ENCODE measurements at places on chromosomes 11 and 22.

- DNase-seq: no peak
Measured at GRCh38 chr11:130703489-130704190, 212.6 kb downstream of the SNX19 start.

DNA sequence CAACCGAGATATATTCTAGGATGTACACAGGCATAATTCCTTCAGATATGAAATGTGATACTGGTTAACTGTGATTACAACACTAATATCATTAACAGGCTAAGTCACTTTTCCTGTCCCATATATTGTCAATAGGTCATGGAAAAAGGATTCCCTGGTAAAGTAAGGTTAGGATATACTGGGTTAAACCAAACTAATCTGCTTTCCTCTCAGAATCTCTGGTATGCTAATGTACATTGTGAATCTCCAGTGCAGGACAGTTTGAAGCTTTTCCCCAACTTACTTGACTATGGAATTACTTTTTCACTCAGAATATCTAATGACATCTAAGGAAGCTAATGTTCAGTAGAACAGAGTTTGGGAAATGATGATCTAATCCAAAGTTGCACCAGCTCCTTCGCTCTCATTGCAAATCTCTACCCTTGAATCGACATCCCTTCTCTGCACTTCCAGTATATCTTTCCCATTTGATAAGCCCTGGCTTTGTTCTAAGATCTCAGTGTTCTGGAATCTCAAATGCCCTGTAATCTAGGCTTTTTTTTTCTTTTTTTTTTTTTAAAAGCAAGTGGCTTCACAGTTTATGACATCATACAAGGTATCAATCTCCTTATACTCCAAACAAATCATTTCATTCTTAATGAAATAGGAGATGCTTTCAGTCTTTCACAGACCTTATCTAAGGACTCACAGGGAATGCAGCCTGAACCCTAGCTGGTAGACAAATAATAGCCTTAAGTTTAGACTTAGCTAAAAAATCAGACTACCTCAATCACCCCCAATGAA lies 43.8 kb downstream of the COPB1 start:
- no peak for DNase-seq

- no peak for DNase-seq
Measured at GRCh38 chr22:49398115-49398514, 429.6 kb downstream of the BRD1 start.

DNA sequence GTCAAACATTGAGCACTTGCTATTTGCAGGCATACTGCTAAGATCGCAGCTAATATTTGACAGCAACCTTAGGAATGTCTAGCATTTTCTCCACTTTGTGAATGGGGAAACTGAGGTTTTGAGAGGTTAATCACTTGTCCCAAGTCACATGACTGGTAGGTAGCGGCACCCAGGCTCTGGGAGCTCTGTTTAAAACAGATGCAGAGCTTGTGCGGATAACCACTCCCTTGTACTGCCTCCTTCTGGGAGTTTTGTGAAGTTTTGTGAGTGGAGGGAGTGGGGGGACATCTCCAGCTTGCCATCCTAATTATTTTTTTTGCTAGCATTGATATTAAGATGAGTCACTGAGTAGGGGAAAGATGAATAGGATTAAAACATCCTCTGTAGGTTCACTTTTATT lies 134.7 kb downstream of the GRIK4 start:
- no peak for DNase-seq

GRCh38 chr11:113465786-113466185 lies 9.4 kb downstream of the DRD2 start:
- DNase-seq: no peak

GRCh38 chr22:44437216-44438055 lies 60.6 kb downstream of the RTL6 start:
- DNase-seq: no peak

- DNase-seq: no peak
Measured at GRCh38 chr22:20624161-20624616, 116.8 kb downstream of the MED15 start.

GRCh38 chr11:2579315-2580060 lies 120.3 kb downstream of the KCNQ1OT1 start:
- peak; percentile 44 for DNase-seq

GRCh38 chr22:23691748-23692423 lies 1.1 kb downstream of the RGL4 start:
- no peak for DNase-seq

DNA sequence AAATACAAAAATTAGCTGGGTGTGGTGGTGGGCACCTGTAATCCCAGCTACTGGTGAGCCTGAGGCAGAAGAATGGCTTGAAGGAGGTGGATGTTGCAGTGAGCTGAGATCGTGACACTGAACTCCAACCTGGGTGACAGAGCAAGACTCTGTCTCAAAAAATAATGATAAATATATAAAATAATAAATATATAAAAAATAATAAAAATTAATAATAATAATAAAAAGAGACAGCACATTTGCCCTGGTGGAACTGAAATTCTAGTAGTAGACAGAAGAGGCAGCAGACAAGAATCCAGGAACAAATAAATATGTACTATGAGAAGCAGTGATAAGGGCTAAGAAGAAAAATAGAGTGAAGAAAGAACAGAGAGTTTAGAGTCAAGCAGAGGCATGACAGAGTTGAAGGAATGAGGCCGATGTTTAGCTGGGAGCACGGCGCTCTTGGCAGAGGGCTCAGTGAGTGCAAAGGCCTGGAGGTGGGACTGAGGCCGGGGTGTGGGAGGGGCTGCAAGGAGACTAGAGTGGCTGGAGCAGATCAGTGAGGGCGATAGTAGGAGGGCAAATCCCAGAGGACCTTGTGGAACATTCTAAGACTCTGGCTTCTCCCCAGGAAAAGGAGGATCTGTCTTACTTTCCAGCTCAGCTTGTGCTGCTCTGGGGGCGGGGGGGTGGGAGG lies 410.3 kb downstream of the MN1 start:
- no peak for DNase-seq

- DNase-seq: no peak
Measured at GRCh38 chr22:48494968-48495750, 1332.5 kb downstream of the BRD1 start.

DNA sequence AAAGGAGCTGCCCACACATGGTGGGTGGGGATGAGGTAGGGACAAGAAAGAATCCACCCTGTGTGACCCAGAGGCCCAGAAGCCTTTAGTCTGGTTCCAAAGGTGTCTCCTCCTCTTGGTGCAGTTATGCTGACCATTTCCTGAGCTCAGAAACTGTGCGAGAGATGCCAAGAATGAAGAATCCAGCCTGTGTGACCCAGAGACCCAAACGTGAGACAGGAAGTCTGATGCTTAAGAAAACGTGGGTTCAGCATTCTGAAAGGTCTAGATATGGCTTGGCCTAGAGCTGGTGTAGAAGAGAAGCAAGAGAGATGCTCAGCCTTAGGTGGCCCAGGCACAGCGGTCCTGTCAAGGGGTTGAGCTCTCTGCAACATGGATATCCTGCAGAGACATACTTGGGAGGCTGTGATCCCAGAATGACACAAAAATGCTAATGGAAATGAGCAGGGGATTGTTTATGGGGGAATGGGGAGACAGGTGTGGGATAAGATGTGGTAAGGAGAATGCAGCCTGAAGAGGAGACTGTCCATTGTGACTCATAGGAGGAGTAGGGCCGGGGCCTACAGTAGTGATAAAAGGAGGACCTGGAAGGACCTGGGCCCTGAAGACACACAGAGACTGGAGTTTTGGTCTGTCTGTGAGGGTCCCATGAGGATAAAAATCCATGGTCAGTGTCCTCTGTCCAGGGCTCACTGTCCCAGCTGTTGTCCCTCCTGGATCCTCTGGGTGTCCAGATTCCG lies 79.0 kb downstream of the ZNF280B start:
- DNase-seq: no peak

GRCh38 chr11:94141511-94142307 lies 13.1 kb downstream of the PANX1 start:
- DNase-seq: no peak

- no peak for DNase-seq
Measured at GRCh38 chr11:47348859-47349258, 3.6 kb downstream of the MYBPC3 start.

DNA sequence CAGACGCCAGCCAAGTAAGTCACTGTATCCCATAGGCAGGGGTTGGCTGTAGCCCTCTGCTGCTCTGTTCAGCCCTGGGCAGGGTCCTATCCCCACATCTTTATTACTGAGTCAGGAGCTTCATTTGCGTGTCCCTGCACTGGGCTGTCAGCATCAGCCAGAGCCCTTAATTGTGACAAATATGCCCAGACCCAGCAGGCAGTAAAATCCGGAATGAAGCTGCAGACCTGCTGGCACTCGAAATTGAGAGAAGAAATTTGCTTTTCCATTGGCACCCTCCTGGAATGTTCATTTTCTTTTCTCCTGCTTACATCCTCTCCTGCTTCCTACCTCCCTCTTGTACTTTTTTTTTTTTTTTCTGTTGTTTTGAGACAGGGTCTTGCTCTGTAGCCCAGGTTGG lies 43.8 kb downstream of the CEP164 start:
- DNase-seq: no peak

DNA sequence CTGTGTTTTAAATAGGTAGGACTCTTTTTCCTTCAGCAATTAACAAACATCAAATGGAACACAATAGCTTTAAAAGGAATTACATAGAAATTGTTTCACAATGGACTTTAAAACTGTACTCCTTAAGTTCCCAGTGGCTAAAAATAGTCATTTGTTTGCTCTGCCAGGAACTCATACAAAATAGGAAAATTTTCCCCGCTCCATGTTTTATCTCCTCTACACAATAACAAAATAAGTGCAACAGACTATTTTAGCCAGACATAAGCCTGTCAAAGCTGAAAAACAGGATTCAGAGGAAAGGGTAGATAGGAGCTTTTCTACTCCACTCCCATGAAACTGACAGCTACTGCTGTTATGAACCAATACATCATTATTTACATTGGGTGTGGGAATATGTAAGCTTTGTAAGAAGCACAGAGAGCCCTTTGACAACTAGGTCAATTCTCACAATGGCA lies 90.1 kb downstream of the STK33 start:
- DNase-seq: no peak

DNA sequence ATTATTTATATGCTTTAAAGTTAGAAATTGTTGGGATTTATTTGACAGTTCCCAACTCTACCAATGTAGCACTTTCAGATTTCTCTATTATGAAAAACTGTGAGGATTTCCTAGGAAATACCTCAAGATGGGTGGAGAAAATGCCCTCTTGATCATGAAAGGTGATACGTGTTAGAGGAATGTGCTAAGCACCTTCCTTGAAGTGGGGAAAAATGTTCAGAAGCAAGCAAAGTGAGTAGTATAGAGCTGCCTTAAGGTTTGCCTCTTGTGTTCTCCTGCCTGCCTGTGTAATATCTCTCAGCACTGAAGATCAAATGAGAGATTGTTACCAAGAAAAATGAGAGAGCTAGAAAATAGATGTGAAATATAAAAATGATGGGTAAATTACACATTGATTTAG lies 58.2 kb downstream of the YAP1 start:
- DNase-seq: no peak

- DNase-seq: peak; percentile 68
Measured at GRCh38 chr11:133927690-133928627, 28.8 kb downstream of the IGSF9B start.

- DNase-seq: no peak
Measured at GRCh38 chr11:61071208-61071681, 31.0 kb upstream of the CD5 start.

DNA sequence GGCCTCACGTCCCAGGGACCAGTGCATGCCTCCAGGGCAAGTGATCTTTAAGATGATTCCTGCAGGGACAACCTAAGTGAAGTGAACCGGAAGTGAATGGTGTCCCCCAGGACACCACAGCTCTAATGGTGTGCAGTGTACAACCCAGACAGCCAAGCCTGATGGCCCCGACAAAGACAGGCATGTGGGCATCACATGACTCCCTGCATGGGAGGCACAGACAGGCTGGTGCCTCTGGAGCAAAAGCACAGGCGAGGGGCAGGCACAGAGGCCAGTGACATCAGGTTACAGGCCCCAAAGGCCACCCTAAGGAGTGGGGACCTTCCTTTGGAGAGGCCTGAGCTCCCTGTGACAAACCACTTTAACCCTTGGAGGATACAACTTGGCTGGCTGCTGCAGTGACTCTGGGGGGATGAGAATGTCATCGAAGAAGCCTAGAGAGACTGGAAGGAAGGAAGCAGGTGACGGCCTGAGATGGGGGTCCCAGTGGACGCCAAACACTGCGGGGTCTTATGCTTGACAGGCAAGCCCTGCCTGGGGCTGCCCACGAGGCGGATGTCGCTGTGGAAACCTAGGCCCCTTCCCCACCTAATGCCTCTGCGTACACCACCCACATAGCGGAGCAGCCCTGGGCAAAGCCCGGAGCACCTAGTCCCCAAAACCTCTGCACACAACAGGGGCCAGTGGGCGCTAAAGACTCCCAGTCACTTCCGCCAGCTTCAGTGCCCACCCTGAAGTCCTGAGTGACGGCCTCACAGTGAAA lies 12.4 kb downstream of the POLR3H start:
- DNase-seq: no peak

DNA sequence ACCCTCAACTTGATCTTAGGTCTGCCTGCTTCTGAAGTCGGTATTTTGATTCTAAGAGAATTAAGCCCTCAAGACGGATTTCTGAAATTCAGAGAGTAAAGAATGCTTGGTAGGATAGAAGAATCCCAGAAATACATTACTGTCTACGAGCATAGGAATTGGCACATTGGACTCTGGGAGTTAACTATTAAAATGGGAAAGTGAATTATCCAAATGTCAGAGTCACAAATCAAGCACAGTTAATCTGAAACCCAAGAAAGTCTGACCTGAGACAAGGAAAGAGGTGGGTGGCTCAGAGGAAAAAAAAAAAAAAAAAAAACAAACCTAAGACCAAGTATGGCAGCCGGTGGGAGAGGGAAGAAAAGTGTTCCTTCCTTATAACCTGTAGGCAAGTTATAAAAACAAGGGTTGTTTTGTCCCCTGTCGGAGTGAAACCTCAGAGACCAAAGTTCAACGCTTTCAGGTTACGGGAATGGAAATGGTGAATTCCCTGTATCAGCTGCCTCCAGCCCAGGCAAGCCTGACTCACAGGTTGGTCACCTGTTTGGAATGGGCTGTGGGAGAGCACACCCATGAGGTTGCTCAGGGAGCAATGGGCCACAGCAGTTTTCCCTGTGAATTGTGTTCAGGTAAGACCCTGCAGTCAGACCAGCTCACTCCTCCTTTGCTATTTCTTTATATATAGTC lies 139.0 kb downstream of the ETS1 start:
- DNase-seq: no peak

DNA sequence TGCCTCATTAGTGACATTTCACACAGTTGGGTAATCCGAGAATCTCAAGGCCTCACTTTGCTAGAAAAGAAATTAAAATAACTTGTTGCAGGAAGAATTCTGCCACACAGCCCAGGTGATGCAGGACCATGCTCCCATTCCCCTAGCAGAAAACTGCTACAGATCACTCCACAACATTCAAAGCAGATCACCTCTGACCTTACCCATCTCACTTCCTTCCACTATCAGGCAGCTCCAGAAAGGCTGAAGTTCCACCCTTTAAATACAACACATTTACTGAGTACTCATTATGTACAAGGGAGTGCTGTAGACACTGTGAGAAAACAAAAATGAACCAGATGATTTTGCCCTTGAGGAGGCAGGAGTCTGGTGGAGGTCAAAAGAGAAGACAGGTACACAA lies 231.0 kb downstream of the TTC28 start:
- DNase-seq: no peak

All from right forelimb (tissue), 1 donor.